ENCODE measurements at places on chromosomes 16 and 17.

DNA sequence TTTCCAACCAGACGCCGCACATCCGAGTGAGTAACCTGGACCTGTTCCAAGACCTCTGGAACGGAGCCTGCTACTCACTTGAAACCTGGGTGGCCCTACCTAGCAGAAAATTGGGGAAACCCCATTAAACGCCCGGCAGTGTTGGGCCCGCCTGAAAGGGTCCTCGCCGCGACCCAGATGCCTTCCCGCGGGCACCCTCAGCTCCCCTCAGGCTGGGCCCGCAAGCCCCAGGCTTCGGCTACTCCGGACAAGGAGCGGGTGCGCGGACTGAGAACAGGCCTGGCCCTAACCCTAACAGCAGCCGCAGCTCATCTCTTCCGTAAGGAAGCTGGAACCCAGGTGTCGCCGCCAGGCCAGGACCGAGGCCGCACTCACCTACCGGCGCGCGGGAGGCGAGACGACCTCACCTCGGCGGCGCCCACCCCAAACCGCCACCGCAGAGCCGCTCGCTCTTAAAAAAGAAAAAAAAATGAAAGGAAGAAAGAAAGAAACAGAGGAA, 344 bp downstream of the PSME3IP1 start:
- no peak for DNase-seq

- no peak for DNase-seq
Observed at GRCh38 chr16:25951999-25952398, 260.2 kb downstream of the HS3ST4 start.

DNA sequence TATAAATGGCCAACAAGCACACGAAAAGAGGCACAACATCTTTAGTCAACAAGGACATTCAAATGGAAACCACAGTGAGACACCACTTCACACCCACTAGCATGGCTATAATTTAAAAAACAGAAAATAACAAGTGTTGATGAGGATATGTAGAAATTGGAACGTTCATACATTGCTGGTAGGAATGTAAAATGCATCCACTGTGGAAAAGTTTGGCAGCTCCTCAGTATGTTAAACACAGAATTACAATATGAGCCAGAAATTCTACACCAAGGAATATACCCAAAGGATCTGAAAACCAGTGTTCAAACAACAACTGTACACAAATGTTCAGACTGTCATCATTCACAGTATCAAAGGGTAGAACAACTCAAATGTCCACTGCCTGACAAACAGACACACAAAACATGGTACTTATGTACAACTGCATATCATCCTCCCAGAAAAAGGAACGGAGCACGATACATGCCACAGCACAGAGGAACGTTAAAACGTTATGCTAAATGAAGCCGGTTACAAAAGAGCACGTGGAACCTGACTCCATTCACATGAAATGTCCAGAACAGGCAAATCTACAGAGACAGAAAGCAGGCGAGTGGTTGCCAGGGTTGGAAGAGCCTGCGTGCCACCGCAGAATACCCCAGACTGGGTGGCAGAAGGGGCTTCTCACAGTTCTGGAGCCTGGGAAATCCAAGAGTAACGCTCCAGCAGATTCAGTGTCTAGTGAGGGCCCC, 32.8 kb upstream of the METRNL start:
- DNase-seq, result no peak

DNA sequence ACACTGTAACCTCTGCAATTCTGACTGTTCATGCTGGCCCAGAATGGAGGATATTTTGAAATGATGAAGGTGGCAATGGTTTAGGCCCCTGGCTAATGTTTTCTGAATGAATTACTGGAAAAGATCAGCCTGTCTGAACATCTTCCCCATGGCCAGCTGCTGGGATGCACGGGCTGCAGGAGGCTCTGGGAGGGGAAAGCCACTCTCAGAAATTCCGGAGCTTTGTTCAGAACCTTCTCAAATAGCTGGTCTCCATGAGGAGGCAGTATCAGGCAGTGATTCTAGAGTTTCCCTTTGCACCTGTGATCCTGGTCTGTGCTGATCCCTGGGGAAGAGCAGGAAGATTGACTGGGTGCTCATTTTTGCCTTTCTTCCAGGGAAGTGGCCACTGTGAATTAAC, 5.0 kb downstream of the SLC6A2 start:
- DNase-seq, result no peak

GRCh38 chr17:18896146-18896545, 38.2 kb downstream of the PRPSAP2 start:
- DNase-seq, result no peak

DNA sequence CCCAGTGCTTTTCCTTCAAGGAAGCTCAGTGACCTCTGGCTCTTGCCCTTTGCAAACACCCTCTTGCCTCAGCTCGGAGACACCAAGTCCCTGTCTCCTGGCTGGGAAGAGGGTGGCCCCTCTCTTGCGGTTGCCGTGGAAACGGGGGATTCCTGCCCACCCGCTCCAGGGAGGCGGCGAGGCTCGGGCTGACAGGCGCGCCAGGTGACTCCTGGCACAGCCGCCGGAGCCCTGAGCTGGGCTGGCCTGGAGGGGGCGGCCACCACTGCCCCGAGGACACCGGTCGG, 71.4 kb downstream of the ABR start:
- no peak for DNase-seq

DNA sequence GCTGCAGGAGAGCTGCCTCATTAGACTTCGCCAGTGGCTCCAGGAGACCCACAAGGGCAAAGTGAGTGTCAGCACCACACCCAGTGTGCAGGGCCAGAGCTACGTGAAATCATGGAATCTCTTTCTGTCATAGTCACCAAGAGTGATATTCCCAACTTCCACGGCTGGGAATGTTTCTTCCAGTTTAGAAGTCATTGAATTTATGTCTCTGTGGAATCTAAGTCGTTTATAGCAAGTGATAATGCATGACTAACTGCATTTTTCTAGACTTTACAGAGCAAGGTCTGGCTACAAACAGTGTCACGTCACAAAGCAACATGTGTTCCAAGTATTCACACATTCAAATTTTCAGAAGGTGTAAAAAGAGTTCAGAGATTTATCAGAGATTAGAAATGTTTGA, 55.5 kb downstream of the SEC14L1 start:
- DNase-seq, result no peak

GRCh38 chr16:86303787-86304678, 206.3 kb upstream of the FOXF1 start:
- no peak for DNase-seq

DNA sequence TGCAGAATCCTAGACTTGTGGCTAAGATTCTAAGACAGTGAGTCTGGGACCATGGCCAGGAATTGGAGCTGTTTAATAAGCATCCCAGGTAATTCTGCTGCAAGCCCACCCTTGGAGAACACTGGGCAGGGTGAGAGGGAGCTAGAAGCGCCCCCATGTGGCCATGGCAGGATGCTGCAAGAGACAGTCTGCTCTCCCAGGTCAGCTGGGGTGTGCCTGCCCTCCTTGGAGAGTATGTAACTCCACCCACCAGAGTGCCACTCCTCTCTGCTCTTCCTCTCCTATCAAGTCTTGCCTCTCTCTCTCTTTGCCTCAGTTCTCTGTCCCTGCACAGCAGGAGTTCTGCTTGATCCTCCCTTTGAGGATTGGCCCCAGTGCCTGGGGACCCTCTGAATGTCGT, 14.9 kb downstream of the RCVRN start:
- DNase-seq, result no peak

GRCh38 chr17:69763503-69763902, 311.5 kb upstream of the KCNJ16 start:
- DNase-seq, result no peak

DNA sequence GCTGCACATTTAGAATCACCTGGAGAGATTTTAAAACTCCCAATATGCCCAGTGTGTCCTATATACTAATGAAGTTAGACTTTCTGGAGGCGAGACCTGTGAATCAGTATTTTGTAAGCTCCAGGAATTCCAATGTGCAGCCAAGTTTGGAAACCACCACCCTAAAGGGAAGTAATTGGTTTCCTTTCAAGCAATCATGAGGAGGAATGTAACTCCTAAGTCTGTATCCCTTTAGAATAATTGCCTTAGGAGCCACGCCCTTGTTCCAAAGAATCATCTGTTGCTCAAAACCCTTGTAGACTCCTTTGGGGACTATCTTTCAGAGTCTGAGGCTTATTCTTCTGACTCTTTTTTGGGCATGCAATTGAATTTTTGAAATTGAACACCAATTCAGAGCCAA, 84.4 kb downstream of the DNAH9 start:
- no peak for DNase-seq

GRCh38 chr16:4523686-4524085, 14.9 kb downstream of the CDIP1 start:
- DNase-seq, result no peak

DNA sequence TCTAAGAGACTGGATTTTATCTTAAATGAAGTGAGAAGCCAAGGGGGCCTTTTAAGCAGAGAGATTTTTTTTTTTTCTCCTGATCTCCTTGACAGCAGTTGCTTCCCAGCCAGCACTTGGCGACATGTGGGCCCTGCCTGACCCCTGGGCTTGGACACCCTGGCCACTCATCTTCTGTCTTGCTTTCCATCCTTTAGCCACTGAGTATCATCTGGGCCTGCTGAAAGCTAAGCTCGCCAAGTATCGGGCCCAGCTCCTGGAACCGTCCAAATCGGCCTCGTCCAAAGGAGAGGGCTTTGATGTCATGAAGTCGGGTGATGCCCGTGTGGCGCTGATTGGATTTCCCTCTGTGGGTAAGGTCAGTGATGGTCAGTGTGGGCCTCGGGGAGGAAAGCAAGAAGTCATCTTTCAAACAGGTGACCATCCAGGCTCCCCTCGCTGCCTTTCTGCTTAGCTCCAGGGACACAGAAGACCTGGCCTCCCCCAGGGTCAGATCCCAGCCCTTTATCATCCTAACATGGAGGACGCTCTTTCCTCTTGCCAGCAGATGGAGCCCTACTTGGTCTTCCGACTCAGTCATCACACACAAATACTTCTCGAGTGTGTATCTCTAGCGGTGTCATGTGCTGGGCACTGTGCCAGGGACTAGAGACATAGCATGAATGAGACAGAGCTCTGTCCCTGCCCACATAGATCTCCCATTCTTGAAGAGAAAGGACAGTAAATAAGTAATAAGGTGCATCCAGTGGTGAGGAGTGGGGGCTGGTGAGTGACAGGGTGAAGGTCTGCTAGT, 6.1 kb downstream of the DRG2 start:
- DNase-seq, result peak; percentile 5

GRCh38 chr17:50177476-50177875, 11.7 kb downstream of the SGCA start:
- DNase-seq, result no peak

DNA sequence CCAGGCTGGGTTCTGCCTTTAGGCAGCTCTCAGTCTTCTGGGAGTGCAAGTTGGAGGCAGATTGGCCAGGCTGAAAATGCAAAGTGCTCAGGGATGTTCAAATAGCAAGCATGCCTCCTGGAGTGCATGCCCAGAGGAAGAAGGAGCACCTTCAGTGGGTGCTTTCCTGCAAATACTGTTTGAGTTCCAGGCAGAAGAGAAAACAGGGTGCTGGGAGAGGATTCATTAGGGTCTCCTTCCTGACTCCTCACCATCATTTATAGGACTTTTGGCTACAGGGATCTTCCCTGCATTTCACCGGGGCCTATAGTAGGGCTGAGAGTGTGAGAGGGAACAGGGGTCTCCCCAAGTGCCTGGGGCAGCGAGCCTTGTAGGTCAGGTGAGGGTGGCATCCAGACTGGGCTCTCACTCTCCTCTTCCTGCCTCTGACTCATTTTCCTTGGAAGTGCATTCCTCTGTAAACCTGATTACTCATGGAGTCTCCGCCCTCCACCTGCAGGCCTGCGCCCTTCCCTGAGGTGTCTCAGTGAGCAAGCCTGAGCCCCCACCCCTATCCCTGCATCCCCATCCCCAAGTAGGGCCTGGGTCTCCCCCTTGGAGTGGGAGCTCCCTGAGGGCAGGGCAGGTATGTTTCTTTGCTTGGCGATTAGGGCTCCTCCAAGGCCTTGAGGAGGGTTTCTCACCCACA, 17.1 kb upstream of the TNS4 start:
- no peak for DNase-seq

DNA sequence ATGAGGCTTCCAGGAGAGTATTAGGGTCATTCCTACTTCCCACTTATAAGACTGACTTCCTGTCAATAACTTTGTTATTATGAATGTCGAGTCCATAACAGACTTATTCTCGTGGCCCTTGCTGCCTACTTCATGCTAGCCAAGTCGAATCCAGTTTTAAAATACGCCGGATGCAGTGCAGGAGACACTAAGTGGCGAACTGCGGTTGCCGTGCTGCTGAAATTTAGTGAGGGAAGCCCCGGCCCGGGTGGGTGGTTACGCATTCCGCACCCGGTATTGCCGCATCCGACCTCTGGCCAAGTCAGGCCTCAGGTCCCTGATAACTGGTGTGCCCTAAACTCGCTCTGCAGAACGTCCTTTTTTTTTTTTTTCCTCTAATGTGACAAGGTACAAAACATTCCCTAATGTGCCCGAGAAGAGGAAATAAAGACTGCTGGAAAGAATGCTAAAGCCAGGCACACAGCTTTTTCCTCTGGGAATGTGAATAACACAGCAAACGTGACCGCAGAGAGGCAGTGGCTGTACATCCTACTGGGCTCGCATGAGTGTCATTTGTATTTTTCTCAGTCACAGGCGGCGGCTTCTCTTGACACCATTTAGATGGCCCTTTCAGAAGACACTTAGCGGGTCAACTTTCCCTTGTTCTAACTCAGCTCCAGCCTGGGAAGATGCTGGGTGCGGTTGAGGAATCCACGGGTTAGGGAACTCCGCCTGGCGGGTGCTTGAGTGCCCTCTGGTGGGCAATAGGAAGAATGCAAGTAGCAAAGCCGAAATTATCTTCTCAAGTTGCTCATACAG, 7.1 kb upstream of the AKTIP start:
- peak; percentile 41 for DNase-seq

DNA sequence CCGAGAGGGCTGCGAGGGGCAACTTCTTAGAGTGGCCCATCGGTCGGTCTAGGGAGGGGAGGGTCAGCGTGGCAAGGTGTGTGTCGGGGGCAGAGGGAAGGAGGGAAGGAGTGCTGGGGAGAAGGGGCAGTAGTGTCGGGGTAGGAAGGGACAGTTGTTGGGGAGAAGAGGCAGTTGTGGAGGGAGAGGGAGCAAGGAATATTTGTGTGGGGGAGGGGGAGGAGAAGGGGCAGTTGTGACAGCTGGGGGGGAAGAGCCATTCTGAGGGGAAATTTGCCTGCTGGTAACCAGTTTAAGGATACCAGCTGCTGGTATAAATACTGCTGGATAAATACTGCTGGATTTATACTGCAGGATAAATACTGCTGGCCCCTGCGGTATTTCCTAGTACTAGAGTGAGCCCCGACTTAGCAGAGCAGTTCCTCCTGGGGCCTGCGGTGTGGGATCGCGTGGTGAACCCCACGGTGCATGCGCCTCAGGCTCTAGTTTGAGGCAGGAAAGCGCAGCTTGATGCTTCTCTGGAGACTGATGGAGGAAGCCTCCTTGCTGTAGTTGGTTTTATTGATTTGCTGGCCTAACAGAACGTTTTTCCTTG, 309 bp downstream of the DNAH2 start:
- DNase-seq, result no peak

- DNase-seq, result no peak
Observed at GRCh38 chr16:54405478-54405877, 118.9 kb upstream of the IRX3 start.

DNA sequence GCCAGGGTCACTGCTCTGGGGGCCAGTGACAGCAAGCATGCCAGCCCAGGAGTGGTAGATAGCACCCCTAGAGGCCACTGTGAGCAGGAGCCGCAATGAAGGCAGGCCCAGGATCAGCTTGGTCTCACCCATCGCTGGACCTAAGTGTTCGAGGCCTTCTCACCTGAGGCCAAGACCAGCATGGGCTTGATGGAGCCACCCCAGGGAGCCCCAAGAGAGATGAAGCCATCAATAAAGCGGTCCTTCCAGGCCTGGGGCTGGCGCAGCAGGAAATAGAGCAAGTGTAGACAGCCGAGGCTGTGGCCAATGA, 1.8 kb downstream of the LCAT start:
- DNase-seq, result no peak
